NCI-H187 treated with DMSO at 0.1 percent for 48 hours (cell line): ENCODE measurements at places on chromosomes 11 and 22.

GRCh38 chr11:92627615-92628256 is 341.7 kb upstream of the MTNR1B start:
- DNase-seq = no peak

DNA sequence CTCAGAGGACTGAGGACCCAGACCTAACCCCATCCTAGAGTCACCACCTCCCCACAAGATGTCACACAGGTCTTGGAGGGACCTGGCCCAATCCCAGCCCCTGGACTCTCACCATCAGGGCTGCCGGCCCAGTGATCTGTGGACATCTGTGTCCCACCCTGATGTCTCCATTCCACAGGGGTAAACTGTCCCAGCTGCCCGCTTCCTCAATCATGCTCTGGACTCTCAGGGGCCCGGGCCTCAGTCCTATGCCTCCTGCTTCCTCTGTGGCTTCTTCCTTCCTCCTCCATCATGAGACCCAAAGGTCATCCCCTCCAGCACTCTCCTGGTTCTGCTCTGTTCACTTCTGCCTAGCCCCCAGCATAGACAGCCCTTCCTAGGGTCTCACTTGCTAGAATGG is 32.2 kb downstream of the ARAP1 start:
- no peak for DNase-seq

DNA sequence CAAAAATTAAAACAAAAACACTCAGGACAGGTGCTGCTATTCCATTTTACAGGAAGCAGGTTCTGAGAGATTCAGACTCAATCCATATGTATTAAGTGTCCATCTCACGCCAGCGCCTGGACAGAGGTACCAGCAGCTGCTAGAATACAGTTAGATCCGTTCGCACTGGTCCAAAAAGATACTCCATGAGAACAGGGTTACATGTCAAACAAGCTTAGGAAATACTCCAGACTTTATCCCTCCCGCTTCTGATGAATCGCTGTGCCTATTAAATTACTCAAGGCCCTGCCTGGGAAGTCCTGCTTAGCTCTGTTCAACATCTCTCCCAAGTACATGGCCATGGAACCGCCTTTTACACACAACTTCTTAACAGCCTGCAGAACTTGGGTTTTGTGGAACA is 50.2 kb upstream of the SLC35C1 start:
- no peak for DNase-seq

- no peak for DNase-seq
Measured at GRCh38 chr11:94107363-94107762, 21.3 kb upstream of the PANX1 start.

DNA sequence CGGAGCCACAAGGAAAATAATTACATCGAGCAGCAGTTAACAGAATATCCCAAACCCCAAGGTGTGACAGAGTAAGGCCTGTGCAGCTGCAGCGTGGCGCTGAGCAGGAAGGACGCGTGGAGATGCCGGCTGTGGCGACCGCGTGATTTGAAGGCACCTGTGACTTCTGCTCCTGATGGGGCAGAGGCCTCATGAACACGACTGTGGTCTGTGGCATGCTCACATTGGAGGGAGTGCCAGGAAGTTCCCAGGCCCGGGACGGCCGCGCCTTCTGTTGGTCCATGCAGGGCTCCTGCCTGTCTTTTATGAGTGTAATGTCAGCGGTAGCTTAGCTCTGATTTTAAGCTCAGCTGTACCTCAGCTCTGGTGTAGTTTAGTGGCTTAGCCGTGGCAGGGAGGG is 50.4 kb downstream of the TPCN2 start:
- no peak for DNase-seq

- no peak for DNase-seq
Measured at GRCh38 chr11:10022764-10023163, 271.3 kb downstream of the SBF2 start.

GRCh38 chr22:29030618-29031226 is 30.9 kb downstream of the C22orf31 start:
- no peak for DNase-seq

GRCh38 chr11:13713982-13714381 is 45.5 kb downstream of the FAR1 start:
- no peak for DNase-seq

GRCh38 chr11:107696140-107696539 is 15.7 kb downstream of the SLN start:
- DNase-seq = no peak

- no peak for DNase-seq
Measured at GRCh38 chr11:109885006-109885405, 208.2 kb upstream of the ZC3H12C start.

- DNase-seq = no peak
Measured at GRCh38 chr22:40521046-40521445, 115.5 kb downstream of the MRTFA start.

GRCh38 chr11:129620237-129621104 is 195.2 kb upstream of the TMEM45B start:
- no peak for DNase-seq

DNA sequence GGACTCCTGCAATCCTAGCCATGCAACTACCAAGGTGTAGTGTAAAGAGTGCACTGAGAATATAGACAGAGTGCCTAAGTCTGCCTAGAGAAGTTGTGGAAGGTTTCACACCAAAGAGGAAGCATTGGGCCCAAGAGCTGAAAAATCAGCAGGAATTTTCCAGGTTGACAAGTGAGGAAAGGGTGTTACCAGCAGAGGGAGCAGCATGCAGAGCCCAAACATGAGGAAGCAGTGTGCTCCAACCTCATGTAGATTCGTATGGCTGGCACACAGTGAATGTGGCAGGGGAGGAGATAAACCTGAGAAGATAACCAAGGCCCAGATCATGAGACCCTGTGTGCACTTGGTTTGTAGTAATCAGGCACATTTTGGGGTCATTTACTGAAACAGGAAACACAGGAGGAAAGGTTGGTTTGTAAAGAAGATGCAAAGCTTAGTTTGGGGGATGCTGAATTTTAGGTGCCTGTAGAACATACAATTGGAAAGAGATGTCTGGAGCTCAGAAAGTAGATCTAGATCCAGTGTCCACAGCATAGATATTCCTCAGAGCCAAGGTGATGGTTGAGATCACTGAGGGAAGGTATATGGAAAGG is 1.7 kb downstream of the HPX start:
- DNase-seq = no peak

DNA sequence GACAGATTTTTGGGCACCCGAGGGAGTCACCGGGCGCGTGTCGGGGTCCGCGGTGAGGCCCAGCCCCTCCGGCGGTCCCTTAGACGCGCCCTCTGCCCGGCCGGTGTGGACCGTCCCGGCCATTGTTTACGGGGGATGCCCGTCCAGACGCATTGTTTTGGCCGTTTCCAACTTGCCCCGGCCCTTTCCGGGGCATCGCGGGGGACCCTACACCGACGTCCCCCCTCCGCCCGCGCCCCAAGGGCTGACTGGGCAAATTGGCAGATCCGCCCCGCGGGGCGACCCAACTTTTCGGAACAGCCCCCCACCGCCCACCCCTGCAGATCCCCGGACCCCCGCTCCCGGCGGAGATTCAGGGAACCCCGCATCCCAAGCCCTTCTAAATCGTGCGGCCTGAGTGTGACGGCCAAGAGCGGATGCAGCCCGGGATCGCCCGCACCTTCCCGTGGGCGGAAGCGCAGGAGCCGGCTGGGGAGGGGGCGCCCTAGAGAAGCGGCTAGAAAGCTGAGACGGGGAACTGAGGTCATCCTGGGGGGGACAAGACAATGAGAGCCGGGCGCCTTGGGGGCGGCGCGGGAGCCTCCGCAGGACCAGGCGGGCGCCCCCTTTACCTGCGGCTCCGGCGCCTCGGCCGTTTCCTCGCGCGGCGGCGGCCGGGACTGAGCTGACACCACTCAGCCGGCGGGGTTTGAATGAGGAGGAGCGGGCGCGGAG is 17.1 kb upstream of the CCT8L2 start:
- no peak for DNase-seq

DNA sequence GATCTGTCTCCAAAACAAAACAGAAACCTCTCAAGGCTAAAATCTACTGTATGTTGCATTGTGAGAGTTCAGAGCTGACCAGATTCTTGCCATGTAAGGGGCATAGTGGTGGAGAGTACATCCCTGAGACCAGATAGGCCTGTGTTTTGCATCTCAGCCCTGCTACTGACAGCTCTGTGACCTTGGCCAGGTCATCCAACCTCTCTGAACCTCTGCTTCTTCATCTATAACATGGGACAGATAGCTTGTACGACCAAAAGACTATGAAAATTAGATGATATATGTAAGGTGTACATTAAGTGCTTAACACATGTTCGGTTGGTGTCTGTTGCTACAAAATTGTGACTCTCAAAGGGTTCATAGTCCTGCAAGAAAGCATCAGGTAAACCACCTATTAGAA is 22.9 kb downstream of the ZNRF3 start:
- DNase-seq = no peak

DNA sequence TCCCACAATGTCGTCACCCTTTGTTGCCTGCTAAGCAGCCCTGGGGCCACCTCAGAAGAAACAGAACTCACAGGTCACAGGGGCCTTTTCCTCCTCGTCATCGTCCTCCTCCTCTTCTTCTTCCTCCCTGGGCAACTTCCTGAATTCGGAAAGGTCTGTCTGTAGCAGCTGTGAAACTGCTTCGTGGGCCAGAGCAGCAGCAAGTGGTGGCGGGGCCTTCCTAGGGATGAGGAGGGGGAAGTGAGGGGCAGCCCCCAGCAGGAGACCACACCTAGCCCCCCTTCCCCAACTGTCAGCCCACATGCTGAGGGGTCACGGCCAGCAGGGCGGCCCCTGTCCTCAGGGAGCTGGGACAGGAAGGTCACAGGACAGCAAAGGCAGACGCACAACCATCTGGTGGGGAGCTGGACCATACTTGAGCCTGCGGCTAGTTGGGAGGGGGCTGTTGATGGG is 13.2 kb downstream of the PPM1F start:
- no peak for DNase-seq

DNA sequence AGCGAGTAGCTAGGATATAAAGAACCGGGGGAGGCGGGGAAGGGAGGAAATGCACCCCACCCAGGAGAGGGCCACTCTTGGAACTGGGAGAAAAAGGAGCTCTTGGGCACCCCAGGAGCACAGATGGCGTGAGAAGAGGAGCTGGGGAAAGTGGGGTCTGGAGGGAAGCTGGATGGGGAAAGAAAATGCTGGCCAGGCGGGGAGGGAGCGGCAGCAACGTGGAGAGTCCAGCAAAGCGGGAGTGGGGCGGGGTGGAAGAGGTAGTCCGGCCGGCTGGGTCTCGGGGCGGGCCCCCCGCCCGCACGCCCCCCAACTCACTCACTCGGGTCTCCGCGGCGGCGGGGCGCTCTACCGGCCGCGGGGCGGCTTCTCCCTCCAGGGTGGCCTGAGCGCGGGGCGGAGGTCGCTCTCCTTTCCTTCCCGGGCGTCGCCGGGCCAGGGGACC is 522 bp downstream of the TOB2 start:
- DNase-seq = no peak

- DNase-seq = no peak
Measured at GRCh38 chr11:15829312-15829711, 527.0 kb downstream of the SOX6 start.

DNA sequence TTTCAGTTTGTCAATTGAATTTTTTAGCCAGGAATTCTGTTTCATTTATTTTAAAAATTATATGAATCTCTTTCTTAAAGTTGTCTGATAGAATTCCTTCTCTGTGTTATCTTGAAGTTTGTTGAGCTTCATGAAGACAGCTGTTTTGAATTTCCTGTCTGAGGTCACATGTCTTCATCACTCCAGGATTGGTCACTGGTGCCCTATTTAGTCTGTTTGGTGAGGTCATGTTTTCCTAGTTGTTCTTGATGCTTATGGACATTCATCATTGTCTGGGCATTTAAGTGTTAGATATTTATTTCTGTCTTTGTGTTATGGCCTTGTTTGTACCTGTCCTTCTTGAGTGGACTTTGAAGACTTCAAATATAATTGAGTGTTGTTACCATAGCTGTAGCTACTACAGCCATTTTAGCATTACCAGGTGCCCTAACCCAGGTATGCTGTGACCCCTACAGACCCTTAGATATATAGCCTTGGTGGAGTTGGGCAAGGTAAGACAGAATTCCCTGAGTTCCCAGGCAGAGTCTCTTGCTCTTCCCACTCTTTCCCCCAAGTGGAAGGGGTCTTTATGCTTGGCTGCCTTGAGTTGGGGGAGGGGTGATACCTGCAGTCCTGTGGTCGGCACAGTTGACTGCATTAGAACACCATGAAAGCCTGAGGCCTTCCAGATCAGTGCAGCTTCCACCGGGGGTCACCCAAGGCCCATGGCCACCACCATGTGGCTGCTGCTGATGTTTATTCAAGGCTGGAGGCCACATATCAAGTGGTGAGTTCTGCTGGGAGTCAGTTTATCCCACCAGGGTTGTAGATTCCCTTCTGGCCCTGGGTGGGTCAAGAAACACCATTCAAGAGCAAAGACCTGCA is 229.6 kb downstream of the DYNC2H1 start:
- no peak for DNase-seq

DNA sequence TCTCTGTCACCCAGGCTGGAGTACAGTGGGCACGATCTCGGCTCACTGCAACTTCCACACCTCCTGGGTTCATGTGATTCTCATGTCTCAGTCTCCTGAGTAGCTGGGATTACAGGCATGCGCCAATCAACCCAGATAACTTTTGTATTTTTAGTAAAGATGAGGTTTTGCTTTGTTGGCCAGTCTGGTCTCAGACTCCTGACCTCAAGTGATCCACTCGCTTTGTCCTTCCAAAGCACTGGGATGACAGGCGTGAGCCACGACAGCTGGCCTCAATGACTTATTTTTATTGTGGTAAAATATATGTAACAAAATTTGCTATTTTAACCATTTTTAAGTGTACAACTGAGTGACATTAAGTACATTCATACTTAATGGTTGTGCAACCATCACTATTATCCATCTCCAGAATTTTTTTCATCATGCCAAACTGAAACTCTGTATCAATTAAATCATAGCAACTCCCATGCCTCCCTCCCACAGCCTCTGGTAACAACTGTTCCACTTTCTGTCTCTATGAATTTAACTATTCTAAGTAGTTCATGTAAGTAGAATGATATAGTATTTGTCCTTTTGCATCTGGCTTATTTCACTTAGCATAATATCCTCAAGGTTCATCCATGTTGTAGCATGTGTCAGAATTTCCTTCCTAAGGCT is 50.7 kb upstream of the CWF19L2 start:
- DNase-seq = no peak

DNA sequence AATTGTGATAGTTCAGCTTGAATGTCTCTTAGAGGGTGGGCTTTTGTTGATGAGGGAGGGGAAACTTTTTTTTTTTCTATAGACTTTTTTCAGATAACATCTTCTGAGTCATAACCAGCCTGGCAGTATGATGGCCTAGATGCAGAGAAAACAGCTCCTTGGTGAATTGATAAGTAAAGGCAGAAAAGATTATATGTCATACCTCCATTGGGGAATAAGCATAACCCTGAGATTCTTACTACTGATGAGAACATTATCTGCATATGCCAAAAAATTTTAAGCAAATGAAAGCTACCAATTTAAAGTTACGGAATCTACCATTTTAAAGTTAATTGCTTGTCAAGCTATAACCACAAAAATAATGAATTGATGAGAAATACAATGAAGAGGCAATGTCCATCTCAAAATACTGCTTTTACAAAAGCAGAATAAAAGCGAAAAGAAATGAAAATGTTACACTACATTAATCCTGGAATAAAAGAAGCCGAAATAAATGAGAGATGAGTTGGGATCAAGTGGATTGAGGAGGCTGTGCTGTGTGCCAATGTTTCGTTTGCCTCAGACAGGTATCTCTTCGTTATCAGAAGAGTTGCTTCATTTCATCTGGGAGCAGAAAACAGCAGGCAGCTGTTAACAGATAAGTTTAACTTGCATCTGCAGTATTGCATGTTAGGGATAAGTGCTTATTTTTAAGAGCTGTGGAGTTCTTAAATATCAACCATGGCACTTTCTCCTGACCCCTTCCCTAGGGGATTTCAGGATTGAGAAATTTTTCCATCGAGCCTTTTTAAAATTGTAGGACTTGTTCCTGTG is 3.9 kb downstream of the MALAT1 start:
- no peak for DNase-seq
